ENCODE measurements at places on chromosomes 5 and 9. TPM values are rescaled to one million over a fixed set of nuclear protein-coding genes. Genes with fewer than 3 reads are reported as not detected.

DNA sequence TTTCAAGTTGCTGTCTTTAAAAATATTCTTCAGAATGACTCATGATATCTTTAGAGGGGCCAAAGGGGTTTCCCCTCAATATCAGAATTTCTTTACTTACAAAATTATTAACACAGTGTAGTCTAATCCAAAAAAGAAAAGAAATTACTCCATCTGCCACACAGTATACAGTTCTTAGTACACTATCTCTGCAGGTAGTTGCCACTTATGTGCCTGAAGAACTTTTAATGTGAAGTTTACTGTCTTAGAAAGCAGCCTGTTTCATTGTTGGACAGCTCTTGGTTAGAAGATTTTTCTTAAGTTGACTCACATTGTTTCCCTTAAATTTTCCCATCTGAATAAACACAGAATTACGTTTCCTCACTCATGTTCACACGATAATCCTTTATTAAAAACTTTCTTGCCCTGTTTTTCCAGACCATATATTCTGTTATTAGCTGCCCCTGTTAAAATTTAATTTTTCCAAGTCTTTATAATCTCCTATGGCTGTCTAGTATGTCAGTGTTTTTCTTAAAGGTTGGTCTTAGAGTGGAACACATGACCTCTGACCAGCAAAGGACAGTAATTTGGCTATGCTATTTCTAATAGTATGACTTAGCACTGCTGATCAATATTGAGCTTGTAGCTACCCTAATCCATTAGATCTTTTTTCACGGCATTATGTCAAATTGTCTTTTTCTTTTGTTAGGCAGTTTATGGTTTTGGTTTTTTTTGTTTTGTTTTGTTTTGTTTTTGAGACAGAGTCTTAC, 21.8 kb upstream of the FKTN start:
- DNase-seq = no peak

- DNase-seq = peak; percentile 75
Observed at GRCh38 chr5:178114325-178115135, 1.2 kb downstream of the N4BP3 start.

GRCh38 chr9:38008168-38009034, 60.6 kb downstream of the SHB start:
- DNase-seq = peak; percentile 97

Gene EIF4E1B
- not detected for total RNA-seq

Gene KIF12
- not detected for total RNA-seq
